NCI-H1417 (cell line): ENCODE measurements at places on chromosomes 6 and 20.

- DNase-seq = no peak
These were observed 328.1 kb downstream of the ARHGAP18 start for GRCh38 chr6:129381885-129382284.

GRCh38 chr20:9685011-9685410 is 153.9 kb downstream of the PAK5 start:
- no peak for DNase-seq

GRCh38 chr6:37160922-37161778 is 8.8 kb upstream of the PIM1 start:
- DNase-seq = no peak

- DNase-seq = no peak
These were observed 394.8 kb upstream of the RNF217 start for GRCh38 chr6:124567401-124567800.

DNA sequence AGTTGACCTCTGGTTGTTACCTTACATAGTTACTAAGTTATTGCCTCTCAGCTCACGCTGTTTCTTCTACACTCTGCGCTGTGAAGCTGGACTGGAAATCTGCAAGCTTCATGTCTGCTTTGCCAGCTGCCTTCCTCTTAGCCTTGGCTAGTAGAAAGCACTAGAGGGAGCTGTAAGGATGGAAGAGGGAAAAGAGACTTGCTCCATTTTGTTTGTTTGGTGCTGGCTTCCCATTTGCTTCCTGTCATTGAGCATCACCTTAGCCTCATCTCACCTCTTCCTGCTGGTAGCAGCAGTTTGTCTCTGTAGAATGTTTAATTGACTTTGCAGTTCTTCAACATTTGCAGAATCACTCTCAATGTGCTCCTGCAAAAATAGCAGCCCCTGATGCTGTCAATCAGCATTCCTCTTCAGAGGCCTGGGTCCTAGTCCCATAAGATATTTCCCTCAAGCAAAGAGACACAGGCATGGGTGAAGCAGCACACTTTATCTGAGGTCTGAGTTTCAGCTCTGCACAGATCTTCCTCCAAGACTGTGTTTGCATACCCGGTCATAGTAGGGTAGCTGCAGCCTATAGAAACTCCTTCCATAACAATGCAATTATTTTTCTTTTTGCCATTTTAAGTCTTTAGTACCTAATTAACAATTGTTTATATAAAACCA is 302.2 kb upstream of the EPHA7 start:
- peak; percentile 55 for DNase-seq

DNA sequence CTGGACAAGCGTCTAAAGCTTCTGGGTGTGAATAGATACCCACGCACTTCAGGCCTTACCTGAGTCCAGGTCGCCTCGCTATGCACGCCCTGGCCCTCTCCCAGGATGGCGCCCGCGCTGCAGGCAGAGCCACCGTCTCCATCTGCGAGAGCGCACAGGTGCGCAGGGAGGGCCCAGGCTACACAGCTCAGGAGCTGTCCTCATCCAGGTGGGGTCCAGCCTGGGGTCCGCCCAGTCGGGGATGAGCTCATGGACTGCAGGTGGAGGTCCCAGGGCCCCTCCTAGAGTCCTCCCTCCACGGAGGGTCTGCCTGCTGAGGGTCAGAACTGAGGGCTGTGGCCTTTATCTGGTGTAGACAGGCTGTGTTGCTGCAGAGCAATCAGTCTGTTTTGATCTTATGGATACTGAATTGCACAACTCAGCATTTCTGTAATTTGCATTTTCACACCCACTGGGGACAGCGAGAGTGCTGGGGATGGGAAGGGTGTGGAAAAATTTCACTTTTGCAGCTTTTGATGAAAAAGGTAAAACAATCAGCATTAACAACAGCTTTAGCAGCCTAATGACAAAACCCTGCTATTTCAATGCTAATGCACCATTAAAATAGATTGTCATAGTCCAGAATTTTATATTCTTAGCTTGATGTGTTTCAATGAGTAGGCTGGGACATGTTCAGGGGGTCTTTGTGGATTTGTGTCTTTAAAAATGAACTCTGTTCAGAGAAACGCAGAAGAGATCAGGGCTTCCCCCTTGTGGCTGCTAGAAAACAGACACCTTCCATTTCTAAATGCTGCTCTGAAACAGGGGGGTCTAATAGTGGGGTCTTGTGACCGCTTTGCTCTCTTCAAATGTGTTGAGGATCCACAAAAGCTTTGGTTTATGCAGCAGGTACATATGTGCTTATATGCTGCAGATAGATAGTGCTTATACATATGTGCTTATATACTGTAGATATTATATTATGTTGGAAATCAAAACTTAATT is 77.8 kb upstream of the PHACTR3 start:
- DNase-seq = peak; percentile 18

- DNase-seq = no peak
These were observed 15.7 kb upstream of the MYT1 start for GRCh38 chr20:64148581-64148980.

GRCh38 chr6:54267798-54268197 is 40.4 kb upstream of the TINAG start:
- DNase-seq = peak; percentile 26

- no peak for DNase-seq
These were observed 25.0 kb upstream of the HMGCLL1 start for GRCh38 chr6:55604021-55604420.

GRCh38 chr20:48421547-48421946 is 406.3 kb downstream of the PREX1 start:
- DNase-seq = no peak

DNA sequence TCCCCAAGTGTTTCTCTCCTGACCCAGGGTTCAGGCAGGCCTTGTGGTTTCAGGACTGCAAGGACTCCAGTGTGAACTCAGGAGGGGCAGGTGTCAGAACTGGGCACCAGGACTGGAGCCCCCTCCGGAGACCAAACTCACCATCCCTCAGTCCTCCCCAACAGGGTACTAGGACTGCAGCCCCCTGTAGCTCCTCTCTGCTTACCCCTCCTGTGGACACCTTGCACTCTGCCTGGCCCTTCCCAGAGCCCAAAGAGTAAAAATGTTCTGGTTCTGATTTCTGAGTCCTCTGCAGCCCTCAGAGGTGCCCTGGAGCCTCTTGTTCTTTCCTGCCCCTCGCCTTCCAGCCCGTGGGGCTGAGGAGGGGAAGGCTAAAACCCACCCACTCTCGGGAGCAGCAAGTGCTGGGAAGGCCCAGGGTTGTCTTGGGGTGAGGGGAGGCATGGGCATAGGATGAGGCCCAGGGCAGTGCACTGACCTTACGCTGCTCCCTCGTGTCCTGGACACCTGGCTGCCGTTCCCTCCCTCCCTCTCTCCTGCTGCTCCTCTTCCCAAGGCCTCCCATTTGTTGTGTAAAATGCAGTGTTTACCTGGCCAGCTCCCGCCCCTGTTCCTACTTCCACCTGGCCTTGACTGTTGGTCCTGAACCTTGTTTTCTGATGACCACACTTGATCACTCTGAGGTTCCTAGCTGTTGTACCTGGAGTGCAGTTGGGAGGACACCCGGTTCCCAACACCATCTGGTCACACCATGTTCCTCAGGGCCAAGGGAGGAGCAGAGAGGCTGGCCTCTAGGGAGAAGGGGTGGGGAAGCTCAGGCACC is 9.9 kb downstream of the CNPY3 start:
- DNase-seq = no peak

- no peak for DNase-seq
These were observed 34.3 kb downstream of the RGS17 start for GRCh38 chr6:153096792-153097191.

DNA sequence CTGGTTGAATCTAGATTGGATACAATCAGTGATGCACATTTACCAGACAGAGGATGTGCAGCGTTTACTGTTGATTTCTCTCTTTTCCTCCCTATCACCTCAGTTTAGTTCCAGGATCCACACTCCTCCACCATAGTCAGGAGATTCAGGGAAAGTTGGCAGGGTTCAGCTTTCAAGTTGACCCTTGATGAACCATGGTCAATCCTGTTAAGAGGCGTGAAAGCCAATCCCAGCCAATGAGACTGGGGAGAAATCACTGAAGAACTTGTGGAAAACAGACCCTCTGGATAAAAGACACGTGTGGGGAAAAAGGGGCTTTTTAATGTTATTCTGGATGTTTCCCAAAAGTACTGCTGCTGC is 19.2 kb upstream of the SCP2D1 start:
- DNase-seq = no peak

- no peak for DNase-seq
These were observed 80.4 kb downstream of the AK9 start for GRCh38 chr6:109610590-109610989.

- DNase-seq = no peak
These were observed 4.9 kb downstream of the HMGA1 start for GRCh38 chr6:34241351-34242215.

- DNase-seq = no peak
These were observed 553.7 kb downstream of the CD109 start for GRCh38 chr6:74249658-74250057.

DNA sequence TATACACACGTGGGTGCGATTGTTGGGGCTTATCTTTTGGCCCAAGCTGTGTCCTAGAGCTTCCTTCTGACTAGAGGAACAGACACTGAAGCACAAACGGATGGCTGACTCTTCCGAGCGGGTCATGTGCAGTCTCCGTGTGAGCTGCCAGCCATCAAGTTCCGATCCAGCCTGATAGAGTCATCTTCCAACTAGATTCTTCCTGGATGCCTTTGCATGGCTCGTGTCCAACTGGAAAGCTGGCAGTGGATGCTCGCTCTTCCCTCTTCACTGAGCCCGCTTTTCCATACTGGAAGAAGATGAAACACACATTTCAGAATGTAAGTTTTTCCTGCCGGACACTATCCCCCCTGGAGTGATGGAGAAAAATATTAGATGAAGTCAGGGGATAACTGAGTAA is 148.1 kb downstream of the SCML4 start:
- DNase-seq = no peak

GRCh38 chr6:3250231-3250675 is 8.5 kb upstream of the PSMG4 start:
- DNase-seq = no peak

- DNase-seq = no peak
These were observed 54.4 kb upstream of the PBOV1 start for GRCh38 chr6:138272533-138273315.

DNA sequence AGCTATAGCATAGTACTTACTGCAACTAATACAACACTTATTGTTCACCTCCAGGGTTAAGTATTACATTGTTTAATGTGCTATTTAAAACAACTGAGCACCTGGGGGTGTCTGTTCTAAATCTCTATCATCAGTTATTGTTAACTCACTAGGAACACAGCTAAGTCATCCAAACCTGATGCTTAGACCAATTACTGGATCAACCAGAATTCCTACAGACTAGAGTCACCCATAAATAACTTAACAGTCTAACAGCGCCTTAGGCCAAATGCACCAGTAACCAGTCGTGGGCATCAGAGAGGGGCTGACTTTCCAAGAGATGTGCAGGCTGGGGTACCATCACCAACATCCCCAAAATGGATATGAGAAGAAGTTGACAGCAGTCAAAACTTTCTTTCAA is 110.7 kb downstream of the ADTRP start:
- no peak for DNase-seq

DNA sequence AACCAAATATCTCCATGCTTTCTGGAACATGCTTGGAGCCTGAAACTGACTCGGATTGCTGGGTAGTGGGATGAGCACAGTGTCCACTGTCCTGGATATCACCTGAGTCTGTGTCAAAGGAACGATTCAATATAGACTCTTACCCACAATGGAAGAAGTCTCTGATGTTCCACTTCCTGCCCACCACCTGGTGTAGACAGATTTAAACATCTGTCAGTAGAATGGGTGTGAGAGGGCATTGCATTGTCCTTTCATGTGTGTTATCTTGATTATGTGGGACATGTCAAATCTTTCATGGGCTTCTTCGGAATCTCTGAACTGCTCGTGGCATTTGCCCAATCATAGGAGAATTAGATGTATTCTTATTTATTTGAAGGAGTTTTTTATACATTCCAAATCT is 20.8 kb downstream of the ULBP3 start:
- no peak for DNase-seq

DNA sequence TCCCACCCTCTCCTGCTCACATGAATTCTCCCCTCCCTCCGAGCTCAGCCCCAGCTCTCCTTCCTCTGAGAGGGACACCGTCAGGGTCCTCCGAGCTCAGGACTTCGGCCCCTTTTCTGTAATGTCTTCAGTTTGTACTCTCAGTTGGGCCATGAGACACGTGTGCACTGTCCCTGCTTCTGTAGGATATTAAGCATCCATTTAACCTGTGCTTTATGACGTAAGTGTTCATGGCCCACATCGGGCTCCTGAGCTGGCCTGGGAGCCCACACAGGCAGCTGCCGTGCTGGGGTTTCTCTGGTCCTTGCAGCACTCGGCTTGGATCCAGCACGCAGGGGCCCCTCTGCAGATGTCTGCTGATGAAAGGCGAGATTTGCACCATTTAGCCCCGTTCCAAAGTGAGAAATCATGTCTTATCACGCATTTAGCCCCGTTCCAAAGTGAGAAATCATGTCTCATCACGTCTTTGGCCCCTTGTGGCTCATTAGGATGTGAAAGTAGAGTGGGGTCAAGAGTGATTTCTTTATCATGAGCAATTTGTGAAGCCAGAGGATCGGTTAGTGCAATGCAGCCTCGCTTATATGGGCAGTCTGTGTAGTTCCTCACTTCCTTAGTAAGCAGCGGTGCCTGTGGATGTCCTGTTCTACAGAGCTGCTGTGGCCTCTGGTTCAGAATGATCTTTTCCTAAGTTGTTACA is 25.3 kb downstream of the DUSP22 start:
- DNase-seq = no peak

DNA sequence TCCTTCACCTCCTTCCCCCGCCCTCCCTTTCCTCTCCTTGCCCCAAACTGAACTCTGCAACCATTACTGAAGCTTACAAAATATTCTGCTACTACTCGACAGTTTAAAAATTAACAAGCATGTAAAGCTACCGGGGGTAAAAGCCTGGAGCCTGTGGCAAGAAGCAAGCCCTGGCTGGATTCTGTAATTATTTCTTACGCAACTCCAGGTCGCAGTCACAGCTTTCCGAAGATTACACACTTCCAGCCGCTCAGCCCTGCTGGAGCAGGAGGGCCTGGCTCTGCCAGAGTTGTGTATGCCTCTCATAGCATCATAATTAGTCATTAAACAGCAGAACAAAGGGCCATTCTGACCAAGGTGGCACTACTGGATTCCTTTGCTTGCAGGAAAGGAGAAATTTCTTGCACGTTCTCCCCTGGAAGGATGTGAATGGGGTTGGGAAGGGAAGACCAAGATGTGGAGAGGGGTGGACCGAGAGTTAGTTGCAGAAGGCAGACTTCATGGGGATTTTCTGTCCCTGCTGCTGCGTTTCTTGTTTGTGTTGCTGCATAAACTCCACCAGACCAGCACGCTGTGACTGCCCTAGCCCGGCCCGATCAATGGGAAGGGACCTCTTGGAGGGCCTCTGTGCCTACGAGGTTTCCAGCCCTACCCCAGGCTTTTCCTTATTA is 23.6 kb downstream of the FOXQ1 start:
- DNase-seq = no peak

- DNase-seq = no peak
These were observed 200.5 kb downstream of the PTPRK start for GRCh38 chr6:128319946-128320345.

GRCh38 chr20:38859070-38859690 is 53.7 kb downstream of the PPP1R16B start:
- DNase-seq = no peak
